Hair follicular keratinocyte (primary cell): ENCODE measurements at places on chromosomes 11 and 22. TPM values are rescaled to one million over a fixed set of nuclear protein-coding genes. Genes with fewer than 3 reads are reported as not detected.

Gene CYB5R2
- total RNA-seq: 39.8 and 74.9 TPM in 2 replicates

Gene CYTH4
- 0.08 TPM in 1 of 2 replicates, not detected in the other for total RNA-seq

Gene CCDC89
- total RNA-seq: 0.70 and 0.76 TPM in 2 replicates

Gene SGSM1
- total RNA-seq: 0.04 and 0.16 TPM in 2 replicates

Gene CNTF
- 0.19 and 0.23 TPM in 2 replicates for total RNA-seq
